CD4-positive, alpha-beta T cell treated with Interferon gamma for 1 hour (primary cell): ENCODE measurements at places on chromosomes 5 and 9.

DNA sequence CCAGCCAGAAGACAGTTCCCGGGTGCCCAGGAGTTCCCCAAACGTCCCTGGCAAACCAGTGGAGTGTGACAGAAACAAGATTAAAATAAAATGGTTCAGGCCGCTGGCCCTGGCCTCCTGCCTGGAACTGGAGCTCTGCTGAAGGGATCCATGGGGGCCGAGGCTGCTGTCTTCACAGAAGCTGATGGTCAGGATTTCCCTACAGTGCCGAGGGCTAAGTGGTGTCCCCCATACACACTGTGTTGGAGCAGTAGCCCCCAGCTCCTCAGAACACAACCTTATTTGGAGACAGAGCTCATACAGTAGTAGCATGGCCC is 55.9 kb downstream of the MRPL36 start:
- no peak for DNase-seq

- no peak for DNase-seq
Measured at GRCh38 chr9:17793713-17794622, 215.1 kb downstream of the SH3GL2 start.

DNA sequence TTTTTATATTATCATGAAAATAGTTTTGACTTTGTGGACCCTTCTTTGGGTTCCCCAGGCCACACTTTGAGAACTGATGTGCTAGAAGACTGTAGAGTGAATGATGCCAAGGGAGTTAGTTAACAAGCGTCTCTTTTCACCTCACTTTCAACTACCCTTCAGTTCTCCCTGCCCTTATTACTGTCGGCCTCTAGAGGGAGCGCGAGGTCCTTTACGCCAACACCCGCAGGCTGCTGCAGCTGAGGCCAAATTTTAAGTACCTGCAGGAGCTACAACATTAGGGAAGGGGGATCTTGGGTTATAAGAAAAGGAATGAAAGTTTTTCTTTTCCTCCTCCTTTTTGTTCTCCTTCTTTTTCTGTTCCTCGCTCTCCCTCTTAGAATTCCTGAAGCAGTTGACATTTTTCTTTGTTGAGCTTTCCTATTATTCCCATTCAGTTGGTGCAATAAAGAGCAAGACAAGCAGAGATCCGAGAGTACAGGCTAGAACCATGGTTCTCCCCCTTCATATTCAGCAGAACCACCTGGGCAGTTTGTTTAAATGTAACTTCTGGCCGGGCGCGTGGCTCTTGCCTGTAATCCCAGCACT is 84.0 kb downstream of the ZFAND5 start:
- peak; percentile 66 for DNase-seq

- no peak for DNase-seq
Measured at GRCh38 chr5:126610616-126611015, 9.9 kb downstream of the PHAX start.

GRCh38 chr9:73863924-73864323 is 633.2 kb upstream of the RORB start:
- no peak for DNase-seq

GRCh38 chr9:76526026-76526425 is 67.0 kb downstream of the GCNT1 start:
- DNase-seq, result no peak

DNA sequence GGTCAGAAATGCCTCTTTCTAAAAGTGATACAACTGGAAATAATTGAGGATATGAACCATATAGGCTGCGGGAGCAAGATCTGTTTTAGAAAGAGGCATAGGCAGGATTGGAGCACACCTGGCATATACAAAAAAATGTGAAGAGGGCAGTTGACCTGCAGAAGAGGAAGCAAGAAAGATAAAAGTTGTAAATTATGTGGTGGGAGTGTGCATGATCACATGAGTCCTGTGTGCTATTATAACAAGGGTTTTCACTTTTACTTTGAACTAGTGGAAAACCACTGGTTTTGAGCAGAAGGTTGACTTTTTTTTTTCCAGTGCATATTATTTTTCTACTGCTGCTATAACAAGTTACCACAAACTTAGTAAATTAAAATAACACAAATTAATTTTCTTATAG is 489.3 kb downstream of the ANXA1 start:
- DNase-seq, result no peak

DNA sequence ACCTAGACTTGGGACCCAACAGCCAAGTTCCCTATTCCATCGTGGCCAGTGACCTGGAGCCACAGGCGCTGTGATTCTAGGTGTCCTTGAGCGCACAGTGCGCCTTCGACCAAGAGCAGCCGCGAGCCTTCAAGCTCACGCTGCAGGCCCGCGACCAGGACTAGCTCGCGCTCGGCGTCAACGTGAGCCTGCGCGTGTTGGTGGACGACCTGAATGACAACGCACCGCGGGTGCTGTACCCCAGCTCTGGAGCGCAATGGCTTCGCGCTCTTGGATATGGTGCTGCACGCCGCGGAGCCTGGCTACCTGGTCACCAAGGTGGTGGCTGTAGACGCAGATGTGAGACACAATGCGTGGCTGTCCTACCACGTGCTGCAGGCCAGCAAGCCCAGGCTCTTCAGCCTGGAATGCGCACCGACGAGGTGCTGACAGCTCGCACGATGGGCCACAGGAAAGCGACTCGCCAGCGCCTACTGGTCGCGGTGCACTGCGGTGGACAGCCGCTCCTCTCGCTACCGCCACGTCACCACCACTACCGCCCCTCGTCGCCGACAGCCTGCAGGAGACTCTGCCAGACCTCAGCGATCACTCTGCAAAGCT is 11.4 kb downstream of the PCDHGA12 start:
- no peak for DNase-seq

DNA sequence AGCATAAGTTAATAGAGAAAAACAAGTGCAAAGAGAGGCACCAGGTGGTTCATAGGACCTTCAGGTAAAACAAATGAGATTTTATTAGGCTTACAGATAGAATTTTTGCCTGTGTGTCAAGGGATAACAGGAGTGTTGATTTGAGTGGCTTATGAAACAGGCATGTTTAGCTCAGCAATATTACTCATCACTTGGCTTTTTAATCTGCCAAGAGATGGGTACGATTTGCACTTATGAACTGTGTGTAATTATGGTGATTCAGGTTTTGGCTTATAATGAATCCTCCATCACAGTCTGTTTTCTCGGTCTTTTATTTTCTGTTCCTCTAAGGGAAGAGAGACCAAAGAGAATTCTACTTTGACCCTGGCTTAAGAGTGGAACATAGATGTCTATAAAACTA is 199.3 kb downstream of the DMRTA1 start:
- DNase-seq, result no peak

- no peak for DNase-seq
Measured at GRCh38 chr9:73030370-73031030, 77.6 kb upstream of the ALDH1A1 start.

GRCh38 chr9:131426545-131426944 is 32.7 kb downstream of the PRRC2B start:
- DNase-seq, result no peak

DNA sequence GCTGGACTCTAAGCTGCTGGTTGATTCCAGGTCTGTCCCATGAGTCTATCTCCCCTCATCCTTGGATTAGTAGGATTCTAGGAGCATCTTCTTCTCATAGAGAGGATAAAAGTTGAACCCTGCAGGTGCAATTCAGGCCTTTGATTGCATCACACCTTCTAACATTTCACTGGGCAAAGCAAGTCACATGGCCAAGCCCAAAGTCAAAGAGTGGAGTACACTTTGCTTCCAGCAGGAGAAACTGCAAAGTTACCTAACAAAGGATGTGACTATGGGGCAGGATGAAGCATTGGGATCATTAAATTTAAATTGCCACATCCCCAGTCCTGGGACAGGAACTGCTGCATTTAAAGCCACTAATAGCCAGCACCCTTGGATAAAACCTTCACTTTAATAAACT is 51.0 kb upstream of the EGFLAM start:
- DNase-seq, result no peak

DNA sequence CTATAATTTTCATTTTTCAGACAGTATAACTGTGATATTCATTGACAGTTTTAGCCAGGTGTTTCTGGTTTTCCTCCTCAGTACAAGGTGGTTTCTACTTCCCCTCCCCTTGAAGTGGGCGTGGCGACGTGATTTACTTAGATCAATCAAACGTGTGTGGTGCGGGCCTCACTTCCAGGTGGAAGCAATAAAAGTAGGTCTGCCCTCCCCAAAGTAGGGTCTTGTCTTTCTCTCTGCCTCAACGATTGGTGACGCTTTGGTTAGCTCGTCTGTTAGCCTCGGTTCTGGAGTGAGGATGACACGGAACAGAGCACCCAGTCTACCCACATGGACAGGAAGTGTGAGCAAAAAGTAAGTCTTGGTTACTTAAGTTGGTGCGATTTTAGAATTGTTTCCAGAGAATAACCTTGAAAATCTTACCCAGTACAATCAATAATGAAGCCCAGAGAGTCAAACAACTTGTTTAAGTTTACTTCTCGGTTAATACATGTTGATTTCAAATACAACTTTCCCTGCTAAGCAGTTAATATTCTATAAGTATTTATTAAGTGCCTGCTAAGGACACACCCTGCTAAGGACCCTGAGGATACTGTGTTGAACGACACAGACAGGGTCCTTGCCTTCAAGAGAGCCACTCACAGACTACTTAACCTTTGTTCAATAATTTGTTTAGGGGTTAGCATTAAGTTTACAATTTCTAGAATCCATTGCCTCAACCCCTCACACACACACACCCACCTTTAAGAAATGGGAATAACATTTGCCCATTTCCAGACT is 48.4 kb downstream of the COX7C start:
- peak; percentile 29 for DNase-seq

- DNase-seq, result no peak
Measured at GRCh38 chr9:121268851-121269641, 1.1 kb downstream of the GSN start.

GRCh38 chr5:124546643-124547042 is 199.8 kb downstream of the ZNF608 start:
- no peak for DNase-seq

DNA sequence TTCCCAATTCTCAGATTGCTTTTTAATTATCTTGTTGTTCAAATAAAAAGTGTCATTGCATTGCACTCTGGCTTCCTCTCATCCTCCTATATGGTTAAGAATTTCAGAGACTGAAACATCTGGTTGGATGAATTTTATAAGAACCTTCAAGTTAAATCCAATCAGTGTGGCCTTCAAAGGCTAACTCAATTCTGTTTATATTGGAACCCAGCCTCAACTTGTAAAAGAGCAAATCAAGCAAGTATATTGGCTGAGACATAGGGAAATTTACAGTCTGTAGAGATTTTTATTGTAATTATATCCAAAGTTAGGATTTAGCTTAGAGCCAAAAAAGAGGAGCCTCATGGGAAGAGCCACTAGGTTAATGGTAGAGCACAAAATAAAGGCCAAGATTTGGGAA is 159.9 kb upstream of the FER start:
- DNase-seq, result no peak

- DNase-seq, result no peak
Measured at GRCh38 chr5:160520609-160521391, 99.1 kb downstream of the PTTG1 start.

DNA sequence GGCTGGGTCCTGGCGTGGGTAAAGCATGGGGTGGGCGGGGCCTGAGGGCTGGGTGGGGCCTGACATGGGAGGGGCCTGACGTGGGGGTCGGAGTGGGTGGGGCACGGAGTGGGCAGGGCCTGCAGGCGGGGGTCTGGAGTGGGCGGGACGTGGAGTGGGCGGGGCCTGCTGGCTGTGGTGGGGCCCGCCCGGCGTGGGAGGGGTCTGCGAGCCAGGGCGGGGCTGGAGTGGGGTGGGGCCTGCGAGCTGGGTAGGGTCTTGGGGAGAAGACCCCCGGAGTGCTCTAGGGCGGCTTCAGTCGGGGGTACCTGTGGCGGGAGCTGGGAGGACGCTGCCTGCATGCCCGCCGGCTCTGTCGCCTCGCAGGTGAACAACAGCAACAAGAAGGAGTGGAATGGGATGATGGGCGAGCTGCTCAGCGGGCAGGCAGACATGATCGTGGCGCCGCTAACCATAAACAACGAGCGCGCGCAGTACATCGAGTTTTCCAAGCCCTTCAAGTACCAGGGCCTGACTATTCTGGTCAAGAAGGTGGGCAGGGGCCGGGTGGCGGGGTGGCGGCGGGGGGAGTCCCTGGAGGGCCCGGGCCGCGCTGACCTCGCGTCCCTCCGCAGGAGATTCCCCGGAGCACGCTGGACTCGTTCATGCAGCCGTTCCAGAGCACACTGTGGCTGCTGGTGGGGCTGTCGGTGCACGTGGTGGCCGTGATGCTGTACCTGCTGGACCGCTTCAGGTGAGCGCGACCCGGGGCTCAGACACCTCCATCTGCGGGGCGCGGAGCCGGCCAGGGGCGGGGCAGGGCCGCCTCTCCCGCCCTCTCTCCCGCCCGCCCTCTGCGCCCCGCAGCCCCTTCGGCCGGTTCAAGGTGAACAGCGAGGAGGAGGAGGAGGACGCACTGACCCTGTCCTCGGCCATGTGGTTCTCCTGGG is 8.0 kb downstream of the LRRC26 start:
- DNase-seq, result no peak

- DNase-seq, result no peak
Measured at GRCh38 chr5:173850659-173851058, 37.5 kb upstream of the CPEB4 start.

DNA sequence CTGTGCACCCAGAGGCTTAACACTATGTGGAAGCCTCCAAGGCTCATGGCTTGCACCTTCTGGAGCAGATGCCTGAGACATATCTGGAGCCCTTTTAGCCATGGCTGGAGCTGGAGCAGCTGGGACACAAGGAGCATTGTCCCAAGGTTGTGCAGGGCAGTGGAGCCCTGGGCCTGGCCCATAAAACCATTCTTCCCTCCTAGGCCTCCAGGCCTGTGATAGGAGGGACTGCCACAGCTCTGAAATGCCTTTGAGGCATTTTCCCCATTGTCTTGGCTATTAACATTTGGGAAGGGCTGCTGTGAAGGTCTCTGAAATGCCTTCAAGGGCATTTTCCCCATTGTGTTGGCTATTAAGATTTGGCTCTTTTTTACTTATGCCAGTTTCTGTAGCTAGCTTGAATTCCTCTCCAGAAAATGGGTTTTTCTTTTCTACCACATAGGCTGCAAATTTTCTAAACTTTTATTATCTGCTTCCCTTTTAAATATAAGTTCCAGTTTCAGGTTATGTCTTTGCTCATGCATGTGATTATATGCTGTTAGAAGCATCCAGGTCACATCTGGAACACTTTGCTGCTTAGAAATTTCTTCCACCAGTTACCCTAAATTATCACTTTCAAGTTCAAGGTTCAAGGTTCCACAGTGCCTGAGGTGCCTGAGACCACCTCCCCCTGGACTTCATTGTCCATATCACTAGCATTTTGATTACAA is 221.2 kb downstream of the ADAMTSL1 start:
- no peak for DNase-seq

- DNase-seq, result peak; percentile 5
Measured at GRCh38 chr5:111929867-111930266, 172.9 kb upstream of the NREP start.

- DNase-seq, result no peak
Measured at GRCh38 chr5:136399527-136399926, 34.2 kb upstream of the TRPC7 start.

- no peak for DNase-seq
Measured at GRCh38 chr5:176779537-176779936, 30.8 kb upstream of the UNC5A start.

DNA sequence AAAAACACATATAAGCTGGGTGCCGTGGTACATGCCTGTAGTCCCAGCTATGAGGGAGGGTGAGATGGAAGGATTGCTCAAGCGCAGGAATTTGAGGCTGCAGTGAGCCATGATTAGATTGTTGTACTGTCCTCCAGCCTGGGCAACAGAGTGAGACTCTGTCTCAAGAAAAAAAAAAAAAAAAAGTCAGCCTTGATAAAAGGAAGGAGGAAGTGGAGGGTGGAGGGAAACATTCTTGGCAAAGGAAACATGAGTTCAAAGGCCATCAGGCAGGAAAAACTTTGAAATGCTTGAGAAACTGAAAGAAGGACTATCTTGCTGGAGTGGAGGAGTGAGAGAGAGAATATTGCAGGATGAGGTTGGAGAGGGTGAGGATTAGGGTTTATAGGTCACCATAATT is 18.3 kb upstream of the ANKHD1 start:
- DNase-seq, result no peak

GRCh38 chr5:160525471-160526261 is 104.0 kb downstream of the PTTG1 start:
- no peak for DNase-seq
